Activated naive CD8-positive, alpha-beta T cell treated with anti-CD3 and anti-CD28 coated beads, Interleukin-2, amount 10 ng/mL, durations not matched to agents 7 days and 5 days (primary cell): ENCODE measurements at places on chromosomes 6 and 20.

- H3K4me3 ChIP-seq = no peak overlapping the region
- no peak overlapping the region for H3K27ac ChIP-seq
- H3K4me1 ChIP-seq = peaks cover 4% of the 10 kb centered on the region
- DNase-seq = no peak
- peaks cover 13% of the 10 kb centered on the region for H3K27me3 ChIP-seq
- H3K36me3 ChIP-seq = no peaks in the 10 kb centered on the region
Observed at GRCh38 chr6:2632976-2633584, 117.6 kb downstream of the MYLK4 start.

DNA sequence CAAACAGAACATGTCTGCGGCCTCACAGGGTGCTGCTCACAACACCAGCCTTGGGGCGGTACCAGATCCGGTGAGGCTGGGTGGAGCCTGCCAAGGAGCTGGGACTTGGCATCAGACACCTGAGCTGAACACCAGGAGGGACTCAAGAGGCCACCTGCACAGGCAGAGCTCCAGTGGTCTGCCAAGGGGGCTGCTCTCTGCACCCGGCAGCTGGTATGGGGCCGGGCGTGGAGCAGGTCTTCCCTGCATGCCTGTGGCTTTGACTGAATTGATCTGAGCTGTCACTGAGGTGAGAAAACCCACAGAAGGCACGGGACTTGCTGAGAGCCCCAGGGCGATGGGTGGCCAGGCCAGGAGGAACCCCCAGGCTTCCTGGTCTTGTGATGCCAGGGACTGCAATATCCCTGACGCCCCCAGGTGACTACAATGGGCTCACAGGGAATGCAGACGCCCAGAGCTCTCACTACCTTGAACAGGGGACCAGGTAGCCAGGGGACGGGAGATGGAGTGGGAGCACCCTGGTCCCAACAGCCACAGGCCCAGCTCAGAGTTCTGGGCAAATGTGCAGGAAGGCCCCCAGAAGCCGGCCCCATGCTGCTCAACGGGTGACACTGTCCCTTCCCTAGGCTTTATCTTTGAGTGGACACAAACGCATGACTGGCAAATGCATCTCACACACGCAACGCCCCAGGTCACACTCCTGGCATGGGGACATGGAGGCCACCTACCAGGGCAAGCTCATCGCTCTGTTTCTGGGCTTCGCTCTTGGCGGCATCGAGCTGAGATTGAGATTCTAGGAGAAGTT lies 48.2 kb downstream of the DSTN start:
- H3K4me1 ChIP-seq = peaks cover 1% of the 10 kb centered on the region
- H3K27me3 ChIP-seq = no peaks in the 10 kb centered on the region
- H3K36me3 ChIP-seq = no peaks in the 10 kb centered on the region
- H3K4me3 ChIP-seq = no peak overlapping the region
- DNase-seq = peak; percentile 25

GRCh38 chr6:118685823-118686449 lies 34.5 kb upstream of the CEP85L start:
- no peaks in the 10 kb centered on the region for H3K27me3 ChIP-seq
- H3K27ac ChIP-seq = no peak overlapping the region
- DNase-seq = no peak
- H3K4me3 ChIP-seq = no peak overlapping the region
- peaks cover 38% of the 10 kb centered on the region for H3K36me3 ChIP-seq
- H3K4me1 ChIP-seq = peaks cover 39% of the 10 kb centered on the region

DNA sequence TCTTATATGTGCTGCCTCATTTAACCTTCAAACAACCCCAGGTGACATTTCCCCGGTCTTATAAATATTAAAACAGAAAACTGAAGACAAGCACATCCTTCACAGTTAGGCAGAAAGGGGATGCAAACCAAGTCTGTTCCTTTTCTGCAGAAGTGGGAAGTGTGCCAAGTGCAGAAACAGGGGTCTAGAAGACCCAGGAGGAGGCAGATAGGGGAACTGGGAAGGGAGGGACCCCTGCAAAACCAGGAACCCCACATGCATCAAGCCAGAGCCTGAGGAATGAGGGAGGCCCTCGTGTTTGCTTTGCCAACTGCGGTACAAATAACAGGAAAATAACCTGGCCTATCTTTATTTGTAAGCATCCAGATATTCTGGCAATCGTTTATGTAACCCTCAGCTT lies 17.0 kb upstream of the CST3 start:
- DNase-seq = no peak
- H3K4me1 ChIP-seq = no peaks in the 10 kb centered on the region
- no peak overlapping the region for H3K27ac ChIP-seq
- no peak overlapping the region for H3K4me3 ChIP-seq
- H3K36me3 ChIP-seq = no peaks in the 10 kb centered on the region

- H3K27me3 ChIP-seq = no peaks in the 10 kb centered on the region
- H3K36me3 ChIP-seq = peaks cover 2% of the 10 kb centered on the region
- H3K4me3 ChIP-seq = no peak overlapping the region
- H3K4me1 ChIP-seq = peaks cover 15% of the 10 kb centered on the region
- no peak for DNase-seq
Observed at GRCh38 chr6:85483846-85484245, 34.0 kb downstream of the NT5E start.

DNA sequence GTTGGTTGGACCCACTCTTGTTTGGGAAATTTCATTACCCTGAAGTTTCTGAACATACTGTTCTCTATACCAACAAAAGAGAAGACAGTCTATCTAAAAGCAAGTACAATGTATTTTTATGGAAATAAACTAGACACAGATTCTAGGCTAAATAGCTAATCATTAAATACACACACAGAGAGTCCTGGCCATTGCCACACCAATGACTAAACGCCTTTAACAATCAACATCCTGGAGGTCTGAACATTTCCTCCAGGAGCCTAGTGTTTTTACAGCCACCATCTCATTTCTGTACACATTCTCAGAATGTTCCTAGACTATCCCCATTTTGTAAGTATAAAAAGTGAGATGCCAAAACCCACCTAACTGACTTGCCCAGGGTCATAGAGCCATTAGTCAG lies 141.6 kb upstream of the RREB1 start:
- H3K4me3 ChIP-seq = no peak overlapping the region
- no peaks in the 10 kb centered on the region for H3K4me1 ChIP-seq
- H3K27me3 ChIP-seq = peaks cover 2% of the 10 kb centered on the region
- no peak for DNase-seq

GRCh38 chr6:49409951-49410542 lies 53.0 kb downstream of the MMUT start:
- H3K4me1 ChIP-seq = no peaks in the 10 kb centered on the region
- H3K27me3 ChIP-seq = peaks cover 3% of the 10 kb centered on the region
- peak; percentile 33 for DNase-seq

GRCh38 chr6:4274382-4275082 lies 139.2 kb upstream of the ECI2 start:
- H3K27ac ChIP-seq = no peak overlapping the region
- no peaks in the 10 kb centered on the region for H3K36me3 ChIP-seq
- H3K4me3 ChIP-seq = no peak overlapping the region
- DNase-seq = no peak
- H3K4me1 ChIP-seq = no peaks in the 10 kb centered on the region
- H3K27me3 ChIP-seq = peaks cover 12% of the 10 kb centered on the region

DNA sequence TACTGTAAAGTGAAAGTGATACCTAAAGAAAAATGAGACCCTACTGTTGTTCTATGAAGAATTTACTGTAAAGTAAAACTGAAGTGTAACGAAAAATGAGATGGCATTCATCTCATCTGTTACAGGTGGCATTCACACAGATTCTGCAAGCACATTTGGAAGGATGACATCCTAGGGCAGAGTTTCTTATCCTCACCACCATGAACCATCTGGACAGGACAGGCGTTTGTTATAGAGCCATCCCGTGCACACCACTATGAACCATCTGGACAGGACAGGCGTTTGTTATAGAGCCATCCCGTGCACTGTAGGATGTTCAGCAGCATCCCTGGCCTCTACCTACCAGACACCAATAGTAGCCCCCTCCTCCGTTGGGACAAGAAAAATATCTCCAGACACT lies 294.8 kb downstream of the GMDS start:
- no peaks in the 10 kb centered on the region for H3K4me1 ChIP-seq
- no peak overlapping the region for H3K27ac ChIP-seq
- no peak for DNase-seq
- no peaks in the 10 kb centered on the region for H3K36me3 ChIP-seq
- H3K4me3 ChIP-seq = no peak overlapping the region

- H3K27me3 ChIP-seq = peaks cover 25% of the 10 kb centered on the region
- no peak overlapping the region for H3K4me3 ChIP-seq
Observed at GRCh38 chr20:64045346-64046011, 4.0 kb downstream of the SOX18 start.

- H3K4me1 ChIP-seq = peaks cover 35% of the 10 kb centered on the region
- no peak overlapping the region for H3K27ac ChIP-seq
- H3K4me3 ChIP-seq = no peak overlapping the region
- DNase-seq = no peak
Observed at GRCh38 chr6:156928972-156929371, 151.8 kb downstream of the ARID1B start.

- DNase-seq = no peak
- peaks cover 18% of the 10 kb centered on the region for H3K27me3 ChIP-seq
Observed at GRCh38 chr6:169885831-169886230, 134.4 kb downstream of the ERMARD start.

DNA sequence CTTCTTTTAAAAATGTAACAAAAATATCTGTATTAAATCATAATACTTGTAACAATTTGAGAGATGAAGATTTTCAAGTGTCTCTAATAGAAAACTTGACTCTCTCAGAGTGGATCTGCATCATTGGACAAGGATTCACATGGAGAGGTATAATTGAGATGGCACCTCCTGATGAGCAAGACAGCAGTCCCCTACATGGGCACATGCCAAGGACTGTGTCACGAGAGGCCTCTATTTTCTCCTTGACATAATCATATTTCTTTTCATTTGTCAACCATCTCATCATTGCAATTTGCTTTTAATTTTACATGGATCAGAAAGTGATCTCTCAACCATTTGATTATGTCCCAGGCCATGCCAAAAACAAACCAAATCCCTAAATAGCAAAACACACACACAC lies 206.8 kb upstream of the THEMIS start:
- H3K27me3 ChIP-seq = no peaks in the 10 kb centered on the region
- H3K36me3 ChIP-seq = peaks cover 12% of the 10 kb centered on the region
- no peak overlapping the region for H3K27ac ChIP-seq
- peaks cover 6% of the 10 kb centered on the region for H3K4me1 ChIP-seq

DNA sequence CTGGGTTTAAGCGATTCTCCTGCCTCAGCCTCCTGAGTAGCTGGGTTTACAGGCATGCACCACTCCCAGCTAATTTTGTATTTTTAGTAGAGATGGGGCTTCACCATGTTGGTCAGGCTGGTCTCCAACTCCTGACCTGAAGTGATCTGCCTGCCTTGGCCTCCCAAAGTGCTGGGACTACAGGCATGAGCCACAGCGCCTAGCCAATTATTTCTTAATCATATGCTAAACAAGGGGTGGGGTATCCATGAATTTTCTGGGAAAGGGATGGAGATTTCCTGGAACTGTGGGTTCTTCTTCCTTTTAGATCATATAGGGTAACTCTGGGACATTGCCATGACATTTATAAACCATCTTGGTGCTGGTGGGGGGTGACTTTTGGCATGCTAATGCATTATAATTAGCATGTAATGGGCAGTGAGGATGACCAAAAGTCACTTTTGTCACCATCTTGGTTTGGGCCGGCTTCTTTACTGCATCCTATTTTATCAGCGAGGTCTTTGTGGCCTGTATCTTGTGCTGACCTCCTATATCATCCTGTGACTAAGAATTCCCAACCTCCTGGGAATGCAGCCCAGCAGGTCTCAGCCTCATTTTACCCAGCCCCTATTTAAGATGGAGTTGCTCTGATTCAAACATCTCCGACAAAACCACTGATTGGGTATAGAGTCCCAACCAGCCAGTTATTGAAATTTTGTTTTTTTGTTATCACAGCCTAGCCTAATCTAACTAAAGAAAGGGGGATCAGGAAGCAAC lies 29.9 kb upstream of the DDR1 start:
- DNase-seq = no peak
- H3K4me1 ChIP-seq = no peaks in the 10 kb centered on the region
- H3K27me3 ChIP-seq = peaks cover 2% of the 10 kb centered on the region
- peaks cover 11% of the 10 kb centered on the region for H3K36me3 ChIP-seq
- H3K27ac ChIP-seq = no peak overlapping the region

GRCh38 chr6:113597231-113597583 lies 259.9 kb upstream of the MARCKS start:
- H3K4me3 ChIP-seq = no peak overlapping the region
- no peak for DNase-seq
- H3K27ac ChIP-seq = no peak overlapping the region
- H3K27me3 ChIP-seq = peaks cover 2% of the 10 kb centered on the region
- H3K4me1 ChIP-seq = no peaks in the 10 kb centered on the region

DNA sequence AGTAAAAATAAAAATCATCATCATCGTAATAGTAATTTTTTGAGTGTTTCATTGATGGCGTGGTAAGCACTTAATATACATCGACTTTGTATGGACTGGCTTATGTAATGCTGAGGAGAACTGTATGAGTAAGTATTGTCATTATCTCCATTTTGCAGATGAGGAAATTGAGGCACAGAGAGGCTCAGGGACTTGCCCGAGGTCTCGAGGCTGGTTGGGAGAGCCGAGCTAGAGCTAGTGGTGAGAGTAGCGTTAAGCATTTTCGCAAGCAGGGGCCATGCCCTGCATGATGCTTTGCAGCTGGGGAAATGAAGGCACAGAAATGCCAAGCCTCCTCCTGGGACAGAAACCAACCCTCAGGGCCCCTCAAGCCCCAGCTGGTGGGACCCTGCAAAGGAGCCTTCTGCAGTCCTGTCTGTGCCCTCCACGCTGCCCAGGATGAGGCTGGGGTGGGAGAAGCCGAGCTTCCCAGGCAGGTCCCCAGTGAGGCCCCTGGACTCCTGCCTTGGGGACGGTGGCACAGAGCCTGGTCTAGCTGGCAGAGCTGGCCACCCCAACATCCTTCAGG lies 31.1 kb upstream of the STX16 start:
- no peak overlapping the region for H3K4me3 ChIP-seq
- H3K27me3 ChIP-seq = peaks cover 8% of the 10 kb centered on the region
- H3K4me1 ChIP-seq = peaks cover 1% of the 10 kb centered on the region

DNA sequence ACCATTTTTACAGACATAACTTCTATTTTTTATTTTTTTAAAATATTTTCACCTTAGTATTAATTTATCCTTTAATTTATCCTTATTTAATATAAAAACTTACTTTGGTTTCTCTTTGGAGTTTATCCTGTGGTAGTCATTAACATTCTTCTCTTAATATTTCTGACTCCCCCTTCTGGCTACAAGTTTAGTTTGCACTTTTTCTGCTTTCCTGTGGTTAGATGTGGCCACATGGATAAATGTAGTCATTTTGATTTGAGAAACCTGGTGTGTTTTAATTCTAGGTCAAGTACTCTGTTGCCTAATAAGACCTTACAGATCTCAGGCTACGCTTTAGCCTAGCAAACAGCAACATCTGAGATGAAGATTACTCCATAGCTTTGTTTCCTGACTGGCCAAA lies 1187.5 kb downstream of the HACE1 start:
- H3K4me1 ChIP-seq = peaks cover 4% of the 10 kb centered on the region
- H3K27ac ChIP-seq = no peak overlapping the region
- H3K36me3 ChIP-seq = no peaks in the 10 kb centered on the region
- H3K4me3 ChIP-seq = no peak overlapping the region

DNA sequence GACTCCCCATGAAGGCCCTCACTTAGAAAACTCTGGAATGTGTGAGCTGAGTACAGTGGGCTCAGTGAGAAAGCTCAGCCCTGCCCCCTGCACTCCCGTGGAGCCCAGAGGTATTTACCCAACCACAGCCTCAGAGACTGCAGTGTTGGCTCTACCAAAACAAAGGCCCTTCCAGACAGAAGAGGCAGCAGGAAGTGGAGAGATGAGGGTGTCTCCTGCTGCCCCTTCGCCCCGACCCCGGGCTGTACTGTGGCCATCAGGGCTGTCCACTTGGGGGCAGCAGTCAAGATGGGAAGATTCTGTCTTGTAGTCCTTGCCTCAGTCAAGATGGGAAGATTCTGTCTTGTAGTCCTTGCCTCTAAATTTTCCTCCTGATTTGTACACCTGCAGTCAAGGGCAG lies 341.3 kb downstream of the TAF4 start:
- no peak overlapping the region for H3K27ac ChIP-seq
- H3K27me3 ChIP-seq = no peaks in the 10 kb centered on the region
- H3K4me3 ChIP-seq = no peak overlapping the region
- peaks cover under 1% of the 10 kb centered on the region for H3K36me3 ChIP-seq
- DNase-seq = no peak
- H3K4me1 ChIP-seq = peaks cover 6% of the 10 kb centered on the region
